ENCODE measurements at places on chromosomes 16 and 17. TPM values are rescaled to one million over a fixed set of nuclear protein-coding genes. Genes with fewer than 3 reads are reported as not detected.

Gene ECI1
- total RNA-seq = 42.7 TPM

Gene TNP2
- total RNA-seq = not detected

Gene SOX9
- 33.6 TPM for total RNA-seq

Gene CASKIN1
- total RNA-seq = 0.22 TPM

Gene CD300C
- not detected for total RNA-seq

Data from placental pericyte (primary cell).